OCI-LY7 (cell line): ENCODE measurements at places on chromosomes 13 and 19. TPM values are rescaled to one million over a fixed set of nuclear protein-coding genes. Genes with fewer than 3 reads are reported as not detected.

DNA sequence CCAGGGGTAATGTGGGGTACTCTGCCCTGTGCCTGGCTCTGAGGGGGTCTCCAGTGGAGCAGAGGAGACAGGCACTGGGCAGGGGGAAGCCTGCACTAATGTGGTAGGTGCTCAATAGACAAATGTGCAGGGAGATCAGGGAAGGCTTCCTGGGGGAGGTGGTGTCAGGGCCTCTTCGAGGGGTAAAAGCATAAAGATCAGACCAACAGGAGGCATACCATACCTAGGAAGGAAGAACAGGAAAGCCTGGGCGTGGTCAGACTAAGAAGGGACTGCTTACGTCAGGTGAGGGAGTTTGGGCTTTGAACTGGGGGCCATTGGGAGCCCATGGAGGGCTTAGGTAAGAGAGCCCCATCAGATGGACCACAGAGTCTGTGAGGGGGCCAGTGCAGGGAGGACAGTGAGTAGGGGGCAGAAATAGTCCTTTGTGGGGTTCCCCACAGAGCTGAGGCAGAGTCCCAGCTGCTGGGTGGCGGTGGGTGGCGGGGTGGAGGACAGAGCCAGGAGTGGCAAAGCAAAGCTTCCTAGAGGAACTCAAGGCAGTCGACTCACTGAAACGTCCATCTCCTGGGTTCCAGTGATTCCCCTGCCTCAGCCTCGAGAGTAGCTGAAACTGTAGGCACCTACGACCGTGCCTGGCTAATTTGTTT lies 8.8 kb downstream of the PRR36 start:
- DNase-seq: peak; percentile 18

- DNase-seq: no peak
Measured at GRCh38 chr19:54616821-54617560, 13.3 kb upstream of the LILRB1 start.

DNA sequence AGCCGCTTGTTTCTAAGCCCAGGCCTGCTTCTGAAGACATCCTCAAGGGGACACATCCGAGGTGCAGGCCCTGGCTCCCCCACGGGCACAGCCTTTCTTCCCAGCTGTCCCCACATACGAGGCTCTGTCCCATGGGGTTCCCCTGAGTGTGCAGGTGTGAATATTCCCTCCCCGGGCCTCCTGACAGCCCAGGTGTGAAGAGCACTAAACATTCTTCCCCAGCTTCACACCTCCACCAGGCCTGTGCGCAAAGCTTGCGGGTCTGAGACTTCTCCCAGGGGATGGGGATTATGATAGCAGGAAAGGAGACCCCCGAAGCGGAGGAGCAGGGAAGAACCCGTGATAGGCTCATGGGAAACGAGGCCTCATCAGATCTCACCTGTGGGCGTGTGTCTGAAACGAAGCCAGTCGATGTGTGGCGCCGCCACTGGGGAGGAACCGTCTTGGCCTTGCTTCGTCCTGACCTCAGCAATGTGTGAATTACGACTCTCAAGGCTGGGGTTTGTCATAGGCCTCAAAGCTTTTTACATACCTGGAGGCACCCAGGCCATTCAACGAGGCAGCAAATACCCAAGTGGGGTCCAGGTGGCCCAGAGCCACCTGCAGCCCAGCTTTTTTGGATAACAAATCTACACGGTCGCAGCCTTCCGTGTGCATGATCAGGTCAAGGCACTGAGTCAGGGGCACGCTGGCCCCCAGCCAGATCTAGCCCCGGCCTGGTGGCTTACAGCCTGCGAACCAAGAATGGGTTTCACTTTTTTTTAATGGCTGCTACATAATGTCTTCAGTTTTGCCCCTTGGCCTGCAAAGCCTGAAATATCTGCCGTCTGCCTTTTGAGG lies 134.3 kb downstream of the STK24 start:
- no peak for DNase-seq

CEACAM8 gene
- not detected in 2 replicates for total RNA-seq

CGB5 gene
- total RNA-seq: not detected in 2 replicates

DNA sequence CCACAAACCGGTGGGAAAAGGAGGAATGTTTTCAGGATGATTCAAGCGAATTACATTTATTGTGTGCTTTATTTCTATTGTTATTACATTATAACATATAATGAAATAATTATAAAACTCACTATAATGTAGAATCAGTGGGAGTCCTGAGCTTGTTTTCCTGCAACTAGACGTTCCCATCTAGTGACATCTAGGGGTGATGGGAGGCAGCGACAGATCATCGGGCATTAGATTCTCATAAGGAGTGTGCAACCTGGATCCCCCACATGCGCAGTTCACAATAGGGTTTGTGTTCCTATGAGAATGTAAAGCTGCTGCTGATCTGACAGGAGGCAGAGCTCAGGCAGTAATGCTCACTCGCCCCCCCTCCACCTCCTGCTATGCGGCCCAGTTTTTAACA lies 54.5 kb downstream of the SPTBN4 start:
- peak; percentile 38 for DNase-seq

GRCh38 chr13:28716511-28716910 lies 2.3 kb downstream of the SLC46A3 start:
- DNase-seq: no peak

IRF2BP1 gene
- 25.4 and 30.9 TPM in 2 replicates for total RNA-seq

PCID2 gene
- 27.9 and 30.2 TPM in 2 replicates for total RNA-seq

DNA sequence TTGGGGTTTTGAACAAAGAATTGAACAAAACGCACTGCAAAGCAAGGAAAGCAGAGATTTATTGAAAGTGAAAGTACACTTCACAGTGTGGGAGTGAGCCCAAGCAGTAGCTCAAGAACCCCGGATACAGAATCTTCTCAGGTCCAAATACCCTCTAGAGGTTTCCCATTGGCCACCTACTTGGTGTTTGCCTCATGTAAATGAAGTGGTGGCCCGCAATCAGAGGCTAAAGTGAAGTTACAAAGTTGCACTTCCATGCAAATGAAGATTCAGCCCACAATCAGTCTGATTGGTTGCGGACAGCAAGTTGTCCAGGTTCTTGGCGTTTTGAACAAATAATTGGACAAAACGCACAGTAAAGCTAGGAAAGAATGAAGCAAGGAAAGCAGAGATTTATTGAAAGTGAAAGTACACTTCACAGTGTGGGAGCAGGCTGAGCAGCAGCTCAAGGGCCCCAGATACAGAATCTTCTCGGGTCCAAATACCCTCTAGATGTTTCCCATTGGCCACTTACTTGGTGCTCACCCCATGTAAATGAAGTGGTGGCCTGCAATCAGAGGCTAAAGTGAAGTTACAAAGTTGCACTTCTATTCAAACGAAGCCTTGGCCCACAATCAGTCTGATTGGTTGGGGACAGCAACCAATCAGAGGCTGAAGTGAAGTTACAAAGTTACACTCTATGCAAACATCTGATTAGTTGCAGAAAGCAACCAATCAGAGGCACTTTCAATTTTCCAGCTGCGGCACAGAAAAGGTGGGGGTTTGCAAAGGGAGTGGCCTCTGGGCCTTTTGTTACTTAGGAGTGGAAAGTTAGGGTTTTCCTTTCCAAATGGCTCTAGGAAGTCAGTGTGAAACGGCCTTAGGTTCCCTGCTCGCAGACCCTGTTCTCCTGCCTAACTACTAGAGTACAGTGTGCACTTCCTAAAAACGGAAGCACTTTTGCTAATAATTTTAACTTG lies 4.8 kb upstream of the TM9SF2 start:
- no peak for DNase-seq

TTC9B gene
- total RNA-seq: not detected in 2 replicates

DNA sequence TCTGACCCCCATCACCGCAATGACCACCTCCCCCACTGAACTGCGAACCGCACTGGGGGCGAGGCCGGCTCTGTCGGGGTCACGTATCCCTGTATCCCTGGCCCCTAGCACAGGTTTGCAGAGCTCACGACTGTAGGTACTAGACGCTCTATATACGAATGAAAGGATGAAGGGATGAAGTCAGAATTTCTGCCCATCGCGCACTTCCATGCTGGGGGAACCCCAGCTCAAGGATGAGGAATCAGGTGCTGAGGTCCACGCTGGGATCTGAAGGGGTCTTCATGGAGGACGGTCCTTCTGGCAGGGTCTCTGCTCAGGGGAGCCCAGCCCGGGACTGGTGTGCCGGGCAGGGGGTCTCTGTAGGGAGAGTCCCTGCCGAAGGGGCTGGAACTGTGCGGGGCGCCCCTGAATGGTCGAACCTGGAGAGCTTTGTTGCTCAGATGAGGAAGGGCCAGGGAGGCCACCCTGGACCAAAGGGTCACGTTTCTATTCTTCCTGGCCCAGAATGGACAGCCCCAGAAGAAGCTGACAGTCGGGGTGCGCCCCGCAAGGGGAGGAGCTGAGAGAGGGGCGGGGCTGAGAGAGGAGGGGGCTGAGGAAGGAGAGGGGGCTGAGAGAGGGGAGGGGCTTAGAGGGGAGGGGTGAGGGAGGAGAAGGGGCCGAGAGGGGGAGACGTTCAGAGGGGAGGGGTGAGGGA lies 37.9 kb upstream of the SEMA6B start:
- no peak for DNase-seq

- DNase-seq: peak; percentile 59
Measured at GRCh38 chr19:10503002-10503789, at the start of gene KEAP1. TSS of gene KEAP1 (minus strand) at chr19:10503356. CDS start at chr19:10500033, 3,323 bp downstream.

DNA sequence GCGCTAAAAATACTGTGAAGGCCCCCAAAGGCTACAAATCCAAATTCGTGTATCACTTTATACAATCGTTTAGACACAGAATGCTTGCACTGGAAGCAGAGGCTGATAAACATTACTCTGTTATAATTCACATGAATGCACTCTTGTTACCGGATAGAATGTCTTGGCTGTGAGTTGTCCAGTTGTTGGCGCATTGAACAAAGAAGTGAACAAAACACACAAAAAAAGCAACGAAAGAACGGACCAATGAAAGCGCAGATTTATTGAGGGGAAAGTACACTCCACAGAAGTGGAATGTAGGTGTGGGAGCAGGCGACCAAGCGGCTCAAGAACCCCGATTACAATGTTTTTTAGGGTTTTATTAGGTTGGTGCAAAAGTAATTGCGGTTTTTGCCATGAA lies 529 bp upstream of the ZNF418 start:
- no peak for DNase-seq

DNA sequence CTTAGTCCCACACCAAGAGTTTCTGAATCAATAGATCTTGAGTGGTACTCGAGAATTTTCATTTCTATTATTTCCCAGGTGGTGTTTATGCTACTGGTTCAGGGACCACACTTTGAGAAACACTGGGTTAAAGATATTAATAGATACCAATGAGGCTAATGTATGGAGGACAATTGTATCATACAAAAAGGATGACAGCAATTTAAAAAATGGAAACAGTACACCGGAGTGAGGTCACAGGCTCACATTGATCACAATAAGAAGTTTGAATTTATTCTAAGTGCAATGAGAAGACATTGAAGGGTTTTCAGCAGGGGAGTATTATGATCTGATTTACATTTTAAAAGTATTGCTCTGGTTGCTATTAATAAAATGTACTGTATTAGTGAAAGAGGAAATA lies 488.3 kb downstream of the PCDH17 start:
- DNase-seq: no peak

- DNase-seq: no peak
Measured at GRCh38 chr13:107716241-107716640, 499.1 kb downstream of the LIG4 start.

GRCh38 chr19:1760020-1760419 lies 6.7 kb downstream of the ONECUT3 start:
- DNase-seq: no peak

GRCh38 chr19:2500841-2501261 lies 24.9 kb downstream of the GADD45B start:
- no peak for DNase-seq

- no peak for DNase-seq
Measured at GRCh38 chr13:103844471-103844870, 778.3 kb upstream of the SLC10A2 start.

GRCh38 chr19:33736158-33736557 lies 60.5 kb upstream of the KCTD15 start:
- DNase-seq: no peak

DNA sequence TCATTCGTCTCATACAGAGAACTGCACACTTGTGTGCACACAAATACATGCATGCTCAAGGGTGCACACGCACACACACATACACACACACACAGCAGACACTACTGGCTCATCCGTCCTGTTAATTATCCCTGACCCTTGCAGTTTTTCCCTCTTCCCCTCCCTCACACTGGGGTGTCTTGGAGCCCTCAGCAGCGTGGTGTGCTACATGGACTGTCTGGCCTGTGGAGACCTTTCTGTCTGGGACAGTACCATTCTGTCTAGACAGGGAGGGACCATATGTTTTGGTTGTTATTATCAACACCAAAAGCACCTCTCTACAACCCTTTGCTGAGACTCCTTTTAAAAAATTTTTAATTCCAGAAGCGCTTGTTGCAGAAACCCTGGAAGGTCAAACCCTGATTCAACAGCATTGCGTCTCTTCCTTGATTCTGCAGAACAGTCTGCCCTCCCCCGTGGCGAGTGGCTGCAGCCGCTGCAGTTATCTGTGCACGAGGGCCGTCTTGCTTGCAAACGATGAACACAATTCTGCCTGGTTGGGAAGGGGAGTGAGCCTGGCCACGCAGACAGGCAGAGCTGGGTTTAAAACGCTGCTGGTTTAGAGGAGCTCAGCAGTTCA lies 374.0 kb downstream of the IRS2 start:
- no peak for DNase-seq

SPACA4 gene
- total RNA-seq: not detected in 2 replicates

GRCh38 chr13:98454389-98454881 lies 122.5 kb downstream of the STK24 start:
- DNase-seq: no peak

FGF22 gene
- 0.48 and 0.53 TPM in 2 replicates for total RNA-seq

CCDC8 gene
- total RNA-seq: 0.10 TPM in 1 of 2 replicates, not detected in the other

GRCh38 chr13:79516595-79516994 lies 35.6 kb downstream of the NDFIP2 start:
- no peak for DNase-seq

GRCh38 chr13:39959497-39960144 lies 304.2 kb downstream of the COG6 start:
- DNase-seq: no peak

DNA sequence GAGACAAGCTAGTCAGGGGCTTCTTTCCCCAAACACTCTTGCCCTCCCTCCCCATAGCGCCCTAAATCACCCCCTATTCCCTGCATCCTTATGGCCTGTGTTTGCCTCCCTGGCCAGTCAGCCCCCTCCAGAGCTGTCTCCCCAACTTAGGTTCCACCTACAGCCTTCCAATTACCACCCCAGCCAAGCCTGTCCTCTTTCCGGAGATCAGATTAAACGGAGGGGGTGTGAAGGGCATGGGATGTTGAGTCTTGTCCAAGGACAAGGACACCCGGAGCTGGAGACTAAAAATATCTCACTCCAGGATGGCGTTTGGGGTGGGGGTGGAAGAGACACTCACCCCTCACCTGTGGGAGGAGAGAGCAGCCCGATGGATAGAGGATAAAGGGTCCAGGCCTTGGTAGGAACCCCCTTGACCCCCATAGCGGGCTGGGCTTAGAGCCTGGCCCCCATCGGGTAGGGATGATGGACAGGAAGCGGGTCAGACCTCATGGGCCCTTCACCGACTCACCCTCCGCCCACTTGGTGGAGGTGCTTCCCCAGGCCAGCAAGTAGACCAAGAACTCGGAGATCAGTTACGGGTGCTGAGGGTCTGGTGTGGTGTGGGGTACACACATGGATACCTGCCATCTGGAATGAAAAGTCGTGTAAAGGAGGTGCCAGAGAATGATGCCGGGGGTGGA lies 6.0 kb downstream of the ZNF865 start:
- DNase-seq: no peak
